ENCODE measurements at places on chromosomes 4 and X.

GRCh38 chrX:53305219-53305995 lies 24.0 kb upstream of the IQSEC2 start:
- no peak for DNase-seq

GRCh38 chr4:144288011-144288903 lies 147.7 kb upstream of the GYPA start:
- no peak for DNase-seq

GRCh38 chrX:88558421-88558820 lies 188.6 kb upstream of the CPXCR1 start:
- DNase-seq: no peak

DNA sequence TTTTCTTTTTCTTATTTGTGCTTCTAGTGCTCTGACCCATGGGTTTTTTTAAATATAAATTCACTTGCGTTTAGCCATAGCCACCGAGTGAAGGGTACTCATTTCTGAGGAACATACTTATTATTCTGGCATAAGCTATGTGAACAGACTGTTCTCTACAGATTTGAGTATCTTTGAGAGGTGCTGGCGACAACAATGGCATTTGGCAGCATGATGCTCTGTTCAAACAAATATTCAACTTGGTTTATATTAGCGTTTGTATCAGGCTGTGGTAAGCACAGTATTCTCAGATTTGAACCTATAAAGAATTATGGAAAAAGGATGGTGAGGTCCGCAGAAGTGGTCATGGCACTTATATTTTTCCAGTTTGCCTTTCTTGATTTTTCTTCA lies 108.7 kb upstream of the LIMCH1 start:
- DNase-seq: no peak
